ENCODE measurements at places on chromosomes 6 and 20.

- no peak for DNase-seq
Observed at GRCh38 chr6:95087394-95088097, 489.8 kb upstream of the MANEA start.

DNA sequence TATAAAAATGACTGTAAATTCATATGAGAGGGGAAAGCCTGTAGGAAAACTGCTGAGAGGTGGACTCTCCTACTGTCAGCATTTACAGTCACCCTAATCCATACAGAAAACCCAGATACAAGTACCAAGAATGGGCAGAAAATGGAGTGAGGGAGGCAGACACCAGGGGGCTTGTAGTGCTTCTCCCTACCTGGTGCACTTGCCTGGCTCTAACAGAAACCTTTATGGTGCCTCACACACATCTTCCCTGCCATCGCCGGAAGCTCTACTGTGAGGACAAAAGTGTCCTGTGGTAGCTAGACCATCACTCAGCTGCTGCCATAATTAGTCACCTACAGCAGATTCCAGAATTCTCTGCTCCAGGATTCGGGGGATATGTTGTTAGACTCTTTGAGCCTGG, 441.3 kb downstream of the TFAP2B start:
- DNase-seq, result no peak

GRCh38 chr6:41512146-41512701, 34.0 kb upstream of the FOXP4 start:
- no peak for DNase-seq

DNA sequence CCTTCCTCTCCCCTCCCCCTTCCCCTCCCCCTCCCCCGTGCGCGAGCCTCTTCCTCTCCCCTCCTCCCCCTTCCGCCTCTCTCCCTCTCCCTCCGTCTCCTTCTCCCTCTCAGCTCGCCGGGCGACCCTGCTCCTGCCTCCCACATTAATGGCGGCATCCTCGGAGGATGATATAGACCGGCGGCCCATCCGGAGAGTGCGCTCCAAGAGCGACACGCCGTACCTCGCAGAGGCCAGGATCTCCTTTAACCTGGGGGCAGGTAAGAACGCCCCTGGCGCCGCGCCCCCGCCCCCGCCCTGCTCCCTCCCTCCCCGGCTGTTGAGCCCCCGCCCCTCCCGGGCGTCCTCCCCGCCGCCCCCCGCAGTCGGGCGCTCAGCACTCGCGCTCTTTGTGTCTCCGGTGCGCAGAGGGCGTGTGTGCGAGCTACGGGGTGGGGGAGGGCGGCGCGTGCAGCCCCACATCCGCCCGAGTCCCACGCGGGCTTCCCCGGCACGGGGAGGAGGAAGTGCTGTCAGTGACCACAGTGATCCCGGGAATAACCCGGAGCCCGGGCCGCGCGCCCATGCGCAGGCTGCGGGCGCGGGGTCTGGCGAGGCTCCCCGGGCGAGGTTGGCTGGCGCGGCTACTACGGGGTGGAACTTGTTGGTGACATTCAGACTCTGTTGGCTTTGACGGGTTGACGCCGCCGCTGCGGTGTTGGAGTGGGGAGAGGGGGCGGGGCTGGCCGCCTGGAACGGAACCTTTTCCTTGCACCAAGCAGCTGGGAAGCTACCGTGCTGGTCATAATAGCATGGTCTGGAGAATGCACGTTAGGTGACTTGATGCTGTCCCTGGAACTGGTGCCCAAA, 33.2 kb downstream of the PHACTR1 start:
- DNase-seq, result no peak

DNA sequence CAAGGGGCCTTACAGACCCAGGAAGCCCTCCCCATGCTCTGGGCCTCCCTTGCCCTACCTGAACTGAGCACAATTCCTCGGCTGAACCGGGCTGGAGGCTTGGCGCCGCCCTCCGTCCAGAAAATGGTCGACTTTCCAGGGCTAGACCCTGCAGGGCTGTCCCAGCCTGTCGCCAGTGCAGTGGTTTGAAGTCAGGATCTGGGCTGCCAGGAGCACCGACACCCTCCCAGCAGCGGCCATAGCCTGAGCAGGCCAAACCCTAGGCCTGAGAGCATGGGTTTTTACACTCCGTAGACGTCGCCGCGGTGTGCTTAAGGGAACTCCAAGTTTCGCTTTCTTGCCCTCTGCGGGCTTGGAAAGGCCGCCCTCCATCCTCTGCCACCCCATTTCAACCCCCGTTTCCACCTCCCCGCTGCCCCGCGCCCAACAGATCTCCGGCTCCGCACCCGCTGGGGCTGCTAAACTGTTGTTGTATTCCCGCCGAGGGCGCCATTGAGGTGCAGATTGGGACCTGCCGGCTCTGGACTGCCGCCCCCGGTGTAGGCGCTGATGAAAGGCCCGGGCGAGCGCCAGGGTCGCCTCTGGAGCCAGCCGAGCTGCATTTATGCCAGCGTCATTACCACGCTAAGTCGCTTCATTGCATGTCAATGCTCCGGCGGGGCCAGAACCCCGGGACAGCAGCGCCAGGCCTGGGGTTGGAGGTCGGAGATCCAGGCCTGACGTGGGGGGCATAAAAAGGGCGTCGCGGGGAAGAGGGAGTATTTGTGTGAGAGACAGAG, 2.2 kb upstream of the TFAP2A start:
- DNase-seq, result no peak

DNA sequence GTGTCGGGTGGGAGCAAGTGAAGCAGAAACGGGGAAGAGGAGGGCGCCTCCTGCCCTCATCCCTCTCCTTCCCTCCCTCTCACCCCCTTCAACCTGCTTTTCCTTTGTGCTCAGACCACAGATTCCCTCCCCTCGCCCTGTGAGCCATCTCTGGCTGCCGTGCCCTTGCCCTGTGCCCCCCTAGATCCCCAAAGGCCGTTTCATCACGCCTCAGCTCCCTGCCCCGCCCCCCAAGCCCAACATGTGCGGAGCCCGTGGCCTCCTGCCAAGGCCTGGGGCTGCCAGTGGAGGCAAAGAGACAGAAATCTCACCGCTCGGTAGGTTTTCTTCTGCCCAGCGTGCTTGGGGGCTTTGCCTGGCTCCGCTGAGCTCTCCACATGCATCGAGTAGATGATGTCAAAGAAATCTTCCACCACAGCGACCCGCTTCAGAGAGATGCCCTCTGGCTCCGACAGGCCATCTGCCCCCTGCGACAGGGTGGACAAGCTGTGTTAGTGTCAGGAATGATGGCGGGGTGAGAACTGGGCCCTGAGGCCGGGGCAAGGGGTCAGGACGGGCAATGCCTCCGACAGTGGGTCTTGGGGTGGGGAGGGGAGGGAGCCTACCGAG, 57.6 kb downstream of the NOL4L start:
- DNase-seq, result no peak

DNA sequence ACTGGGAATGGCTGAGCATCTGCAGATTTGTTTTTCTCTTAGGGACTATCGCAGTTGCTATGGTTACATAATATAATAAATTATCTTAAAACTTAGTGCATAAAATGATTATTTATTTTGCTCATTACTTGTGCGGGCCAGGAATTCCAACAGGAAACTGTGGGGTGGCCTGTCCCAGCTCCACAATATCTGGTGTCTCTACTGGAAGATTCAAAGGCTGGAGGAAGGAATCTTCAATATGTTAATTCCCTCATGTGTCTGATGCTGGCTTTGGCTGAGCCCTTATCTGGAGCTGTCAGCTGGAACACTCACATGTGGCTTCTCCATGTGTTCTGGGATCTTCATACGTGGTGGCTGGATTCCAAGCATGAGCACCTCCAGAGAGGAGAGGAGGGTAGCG, 23.9 kb upstream of the B3GAT2 start:
- DNase-seq, result no peak

GRCh38 chr20:32274359-32274758, 3.1 kb upstream of the KIF3B start:
- DNase-seq, result no peak

GRCh38 chr20:62066983-62067433, 1.3 kb upstream of the TAF4 start:
- no peak for DNase-seq

- DNase-seq, result no peak
Observed at GRCh38 chr20:1397710-1398109, 4.9 kb upstream of the FKBP1A start.

DNA sequence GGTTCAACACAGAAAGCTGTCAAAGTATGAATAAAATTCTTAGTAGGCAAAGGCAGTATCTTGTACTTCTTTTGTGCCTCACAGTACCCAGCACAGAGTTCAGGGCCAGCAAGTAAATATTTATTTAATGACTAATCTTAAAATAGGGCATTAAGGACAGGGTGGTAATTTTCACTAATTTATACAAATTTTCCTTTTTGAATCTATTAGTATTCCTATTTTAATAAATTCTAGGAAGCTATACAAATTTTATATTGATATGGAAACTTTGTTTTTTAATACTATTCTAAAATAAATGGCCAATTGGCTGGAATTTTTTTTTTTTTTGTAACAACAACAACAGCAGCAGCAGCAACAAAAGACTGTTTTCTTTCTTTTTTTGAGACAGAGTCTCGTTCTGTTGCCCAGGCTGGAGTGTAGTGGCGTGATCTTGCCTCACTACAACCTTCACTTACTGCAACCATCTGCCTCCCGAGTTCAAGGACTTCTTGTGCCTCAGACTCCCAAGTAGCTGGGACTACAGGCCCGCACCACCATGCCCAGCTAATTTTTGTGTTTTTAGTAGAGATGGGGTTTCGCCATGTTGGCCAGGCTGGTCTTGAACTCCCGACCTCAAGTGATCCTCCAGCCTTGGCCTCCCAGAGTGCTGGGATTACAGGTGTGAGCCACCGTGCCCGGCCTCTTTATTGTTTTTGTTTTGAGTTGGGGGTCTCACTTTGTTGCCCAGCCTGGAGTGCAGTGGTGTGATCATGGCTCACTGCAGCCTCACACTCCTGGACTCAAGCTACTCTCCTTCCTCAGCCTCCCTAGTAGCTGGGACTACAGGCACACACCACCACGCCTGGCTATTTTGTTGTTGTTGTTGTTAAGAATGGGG, 85.2 kb downstream of the FKBP5 start:
- DNase-seq, result no peak

DNA sequence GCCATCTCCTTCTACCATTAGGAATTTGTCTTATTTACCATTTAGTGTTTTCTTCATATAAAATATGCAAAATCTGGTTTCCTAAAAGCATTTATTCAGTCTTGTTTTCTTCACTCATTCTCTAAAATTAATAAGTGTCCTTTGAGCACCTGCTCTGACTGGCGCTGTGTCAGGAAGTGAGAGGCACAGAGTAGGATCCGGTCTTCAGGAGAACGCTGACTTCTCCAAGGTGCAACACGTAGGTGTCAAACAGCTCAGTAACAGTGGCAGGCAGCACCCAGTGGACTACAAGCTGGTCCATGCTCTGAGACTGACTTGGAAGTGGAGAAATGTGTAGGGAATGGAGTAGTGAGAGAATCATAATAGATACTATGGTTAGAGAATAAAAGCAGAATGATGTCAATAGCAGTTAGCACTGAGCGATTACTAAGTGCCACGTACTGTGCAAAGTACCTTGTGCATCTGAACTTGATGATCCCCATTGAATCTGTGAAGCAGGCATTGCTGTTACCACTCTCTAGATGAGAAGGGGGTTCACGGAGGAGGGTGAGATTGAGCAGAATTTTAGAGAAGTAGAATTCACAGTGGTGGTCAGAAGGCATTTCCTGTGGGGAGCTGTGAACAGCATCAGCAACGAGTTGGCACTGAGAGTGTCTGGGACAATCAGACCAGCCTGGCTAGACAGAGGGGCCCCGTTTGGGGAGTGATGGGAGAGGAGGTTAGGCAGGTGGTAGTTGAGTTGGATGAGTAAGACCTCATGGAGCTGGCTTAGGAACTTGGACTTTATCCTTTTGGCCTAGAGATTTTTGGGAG, 569.8 kb downstream of the QKI start:
- no peak for DNase-seq

- DNase-seq, result no peak
Observed at GRCh38 chr6:144219056-144219685, 66.0 kb upstream of the UTRN start.

DNA sequence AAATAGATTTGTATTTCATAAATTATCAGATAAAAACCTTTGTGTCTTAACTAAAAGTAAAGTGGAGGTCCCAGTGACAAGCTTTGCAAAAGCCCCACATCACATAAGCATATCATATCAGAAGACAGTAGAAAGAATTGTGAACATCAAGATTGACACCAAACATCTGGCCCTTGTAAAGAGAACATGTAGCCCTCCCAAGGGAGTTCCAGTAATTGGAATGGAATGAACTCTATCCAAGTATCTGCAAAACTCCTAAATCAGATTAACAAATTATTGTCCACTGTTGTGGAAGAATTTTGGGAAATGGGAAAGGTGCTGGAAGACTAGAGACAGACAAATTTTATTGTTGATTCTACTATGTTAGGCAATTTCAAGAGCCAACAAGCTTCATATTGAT, 268.8 kb downstream of the KCNQ5 start:
- no peak for DNase-seq

DNA sequence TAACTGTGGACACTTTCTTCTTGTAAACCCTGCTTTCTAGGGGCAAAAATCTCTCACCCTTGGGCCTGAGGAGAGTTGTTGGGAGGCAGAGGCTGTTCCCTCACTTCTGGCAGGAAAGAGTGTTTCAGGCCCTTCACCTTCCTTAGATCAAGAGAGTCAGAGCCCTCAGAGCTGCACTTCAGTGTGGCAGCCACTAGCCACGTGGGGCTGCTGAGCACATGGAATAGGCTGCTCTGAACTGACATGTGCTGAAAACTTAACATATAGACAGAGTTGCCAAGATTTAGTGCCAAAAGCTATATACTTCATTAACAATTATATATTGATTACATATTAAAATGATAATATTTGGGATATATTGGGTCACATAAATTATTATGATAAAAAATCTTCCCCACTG, 4.4 kb upstream of the LMBRD1 start:
- DNase-seq, result no peak

GRCh38 chr6:15897063-15897876, 231.6 kb upstream of the MYLIP start:
- no peak for DNase-seq

GRCh38 chr6:56400273-56400672, 152.9 kb upstream of the COL21A1 start:
- no peak for DNase-seq

DNA sequence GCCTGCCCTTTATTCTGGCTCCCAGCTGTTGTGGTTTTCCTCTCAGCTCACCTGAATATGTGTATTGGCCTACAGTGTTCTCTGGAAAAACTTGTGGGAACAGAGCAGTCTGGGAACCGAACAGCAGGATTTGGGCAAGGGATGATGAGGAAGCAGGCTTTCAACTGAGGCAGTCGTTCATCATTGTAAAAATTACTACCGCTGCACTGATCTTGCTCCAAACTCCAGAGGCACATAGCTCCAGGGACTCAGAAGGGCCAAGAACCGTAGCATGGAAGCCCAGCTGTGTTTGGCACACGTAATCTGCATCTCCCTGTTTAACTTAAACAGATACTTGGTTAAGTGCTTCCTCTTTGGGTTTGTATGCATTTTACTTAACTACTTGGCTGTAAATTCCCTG, 48.3 kb upstream of the EEF1A1 start:
- no peak for DNase-seq

DNA sequence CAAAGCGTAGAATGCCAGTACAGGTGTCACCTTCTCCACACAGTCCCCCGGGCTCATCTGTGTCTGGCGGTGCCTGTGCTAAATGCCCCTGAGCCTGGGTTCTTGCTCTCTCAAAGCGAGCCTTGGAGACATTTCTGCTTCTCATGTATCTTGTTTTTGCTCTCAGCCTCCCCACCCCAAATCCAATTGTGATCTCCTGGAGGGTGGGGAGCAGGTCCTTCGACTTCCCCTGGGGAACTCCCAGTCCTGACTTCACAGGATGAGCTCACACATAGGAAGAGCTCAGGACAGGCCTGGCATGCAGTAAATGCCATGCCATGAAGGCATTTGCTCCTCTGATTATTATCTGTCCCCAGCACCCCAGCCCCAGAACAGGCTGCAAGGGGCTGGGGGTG, 58.1 kb downstream of the NOL4L start:
- DNase-seq, result no peak

Measured in activated CD4-positive, alpha-beta T cell treated with anti-CD3 and anti-CD28 coated beads, Interleukin-2, amount 50 U/mL, for 4 hours (primary cell).